Small intestine (tissue), 16 donors: ENCODE measurements at places on chromosomes 6 and 20. TPM values are rescaled to one million over a fixed set of nuclear protein-coding genes. Genes with fewer than 3 reads are reported as not detected.

CD24 gene
- polyA plus RNA-seq, result 93.5 TPM

GRCh38 chr6:87700397-87701343 lies 1.4 kb downstream of the AKIRIN2 start:
- H3K4me3 ChIP-seq, result peak overlapping the region; percentile 98
- H3K27ac ChIP-seq, result peak overlapping the region; percentile 78
- H3K4me1 ChIP-seq, result peaks cover 16% of the 10 kb centered on the region
- H3K36me3 ChIP-seq, result no peaks in the 10 kb centered on the region

GRCh38 chr6:151044465-151045441 lies 179.3 kb downstream of the MTHFD1L start:
- H3K27ac ChIP-seq, result peak overlapping the region; percentile 74
- DNase-seq, result peak; percentile 89
- H3K4me3 ChIP-seq, result no peak overlapping the region
- no peaks in the 10 kb centered on the region for H3K27me3 ChIP-seq
- no peaks in the 10 kb centered on the region for H3K4me1 ChIP-seq

DNA sequence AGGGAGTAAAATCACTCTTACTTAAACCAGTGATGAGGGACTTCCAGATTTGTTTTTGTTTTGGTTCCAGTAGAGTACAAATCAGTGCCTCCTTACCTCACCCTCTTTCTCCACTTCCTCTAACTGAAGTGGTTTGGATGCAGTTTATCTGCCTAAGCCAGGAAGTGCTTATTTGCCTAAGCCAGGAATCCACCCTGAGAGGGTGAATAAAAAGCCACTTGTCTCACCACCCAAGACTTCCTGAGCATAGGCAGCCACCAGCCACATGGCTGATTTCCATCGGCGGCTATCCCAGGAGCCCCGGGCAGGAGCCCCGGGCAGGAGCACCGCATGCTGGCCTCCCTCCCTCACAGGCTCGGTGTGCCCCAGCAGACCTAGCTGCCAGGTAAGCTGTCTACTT lies 12.0 kb downstream of the LRP11 start:
- H3K4me1 ChIP-seq, result peaks cover 4% of the 10 kb centered on the region
- no peak for DNase-seq
- no peaks in the 10 kb centered on the region for H3K36me3 ChIP-seq
- no peak overlapping the region for H3K27ac ChIP-seq
- no peaks in the 10 kb centered on the region for H3K27me3 ChIP-seq
